ENCODE measurements at places on chromosomes 12 and 14. TPM values are rescaled to one million over a fixed set of nuclear protein-coding genes. Genes with fewer than 3 reads are reported as not detected.

COA8 gene
- total RNA-seq: 34.7 TPM

PLEKHD1 gene
- not detected for total RNA-seq

FAM186B gene
- total RNA-seq: not detected

LIN7A gene
- not detected for total RNA-seq

STON2 gene
- total RNA-seq: not detected

SYT10 gene
- not detected for total RNA-seq
